ENCODE measurements at places on chromosomes 5 and 9. TPM values are rescaled to one million over a fixed set of nuclear protein-coding genes. Genes with fewer than 3 reads are reported as not detected.

Gene NUP214
- total RNA-seq: 28.5 TPM

Gene SLC46A2
- total RNA-seq: not detected

Gene PCDHA12
- 18.7 TPM for total RNA-seq

Gene FOXD4
- 0.30 TPM for total RNA-seq

Gene FEM1C
- 24.6 TPM for total RNA-seq

Gene IL31RA
- total RNA-seq: 0.44 TPM

Gene SPATA31C1
- not detected for total RNA-seq

DNA sequence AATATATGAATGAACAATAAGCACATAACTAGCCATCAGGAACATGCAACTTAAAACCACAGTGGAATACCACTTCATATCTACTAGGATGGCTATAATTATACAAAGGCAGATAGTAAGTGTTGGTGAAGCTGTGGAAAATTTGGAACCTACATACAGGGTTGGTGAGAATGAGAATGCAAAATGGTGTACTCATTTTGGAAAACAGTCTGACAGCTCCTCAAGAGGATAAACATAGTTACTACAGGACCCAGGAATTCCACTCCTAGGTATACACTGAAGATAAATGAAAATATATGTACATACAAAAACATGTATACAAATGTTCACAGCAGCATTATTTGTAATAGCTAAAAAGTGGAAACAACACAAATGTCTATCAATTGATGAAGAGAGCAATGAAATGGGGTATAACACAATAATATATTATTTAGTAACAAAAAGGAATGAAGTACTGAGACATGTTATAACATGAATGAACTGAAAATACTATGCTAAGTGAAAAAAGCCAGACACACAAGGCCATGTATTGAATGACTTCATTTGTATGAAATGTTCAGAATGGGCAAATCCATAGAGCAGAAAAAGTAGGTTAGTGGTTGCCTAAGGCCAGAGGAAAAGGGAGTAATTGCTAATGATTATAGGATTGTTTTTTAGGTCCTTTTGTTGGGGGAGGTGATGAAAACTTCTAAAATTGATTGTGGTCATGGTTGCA lies 31.2 kb upstream of the CDK5RAP2 start:
- no peaks in the 10 kb centered on the region for H3K4me1 ChIP-seq
- DNase-seq: no peak
- no peaks in the 10 kb centered on the region for H3K36me3 ChIP-seq
- no peak overlapping the region for H3K27ac ChIP-seq

DNA sequence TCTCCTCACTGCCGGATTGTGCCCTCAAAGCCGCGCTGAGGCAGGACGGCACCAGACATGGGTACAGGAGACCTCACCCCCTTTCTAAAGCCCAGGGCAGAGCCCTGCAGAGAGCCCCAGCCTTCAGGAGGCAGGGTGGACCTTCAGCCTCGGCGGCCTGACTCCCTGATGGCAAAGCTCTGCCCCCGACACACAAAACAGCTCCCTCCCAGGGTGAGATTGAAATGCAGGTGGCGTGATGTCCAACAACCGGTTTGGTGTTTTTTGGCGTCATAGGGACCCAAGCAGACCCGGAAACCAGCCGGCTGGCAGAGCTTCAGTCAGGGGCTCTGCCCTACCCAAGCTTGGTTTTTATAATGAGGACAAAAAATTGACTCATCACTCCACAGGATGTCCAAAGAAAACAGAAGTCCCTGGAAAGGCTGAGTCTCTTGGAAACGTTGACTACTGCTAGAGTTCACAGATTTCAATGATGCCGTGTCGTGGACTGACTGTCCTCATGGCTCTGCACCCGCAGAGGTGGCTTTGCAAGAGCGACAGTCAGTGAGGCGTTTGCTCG lies 275.2 kb upstream of the IRX1 start:
- H3K4me3 ChIP-seq: no peak overlapping the region
- H3K4me1 ChIP-seq: peaks cover 5% of the 10 kb centered on the region
- H3K27me3 ChIP-seq: no peaks in the 10 kb centered on the region
- no peak for DNase-seq
- H3K27ac ChIP-seq: no peak overlapping the region

DNA sequence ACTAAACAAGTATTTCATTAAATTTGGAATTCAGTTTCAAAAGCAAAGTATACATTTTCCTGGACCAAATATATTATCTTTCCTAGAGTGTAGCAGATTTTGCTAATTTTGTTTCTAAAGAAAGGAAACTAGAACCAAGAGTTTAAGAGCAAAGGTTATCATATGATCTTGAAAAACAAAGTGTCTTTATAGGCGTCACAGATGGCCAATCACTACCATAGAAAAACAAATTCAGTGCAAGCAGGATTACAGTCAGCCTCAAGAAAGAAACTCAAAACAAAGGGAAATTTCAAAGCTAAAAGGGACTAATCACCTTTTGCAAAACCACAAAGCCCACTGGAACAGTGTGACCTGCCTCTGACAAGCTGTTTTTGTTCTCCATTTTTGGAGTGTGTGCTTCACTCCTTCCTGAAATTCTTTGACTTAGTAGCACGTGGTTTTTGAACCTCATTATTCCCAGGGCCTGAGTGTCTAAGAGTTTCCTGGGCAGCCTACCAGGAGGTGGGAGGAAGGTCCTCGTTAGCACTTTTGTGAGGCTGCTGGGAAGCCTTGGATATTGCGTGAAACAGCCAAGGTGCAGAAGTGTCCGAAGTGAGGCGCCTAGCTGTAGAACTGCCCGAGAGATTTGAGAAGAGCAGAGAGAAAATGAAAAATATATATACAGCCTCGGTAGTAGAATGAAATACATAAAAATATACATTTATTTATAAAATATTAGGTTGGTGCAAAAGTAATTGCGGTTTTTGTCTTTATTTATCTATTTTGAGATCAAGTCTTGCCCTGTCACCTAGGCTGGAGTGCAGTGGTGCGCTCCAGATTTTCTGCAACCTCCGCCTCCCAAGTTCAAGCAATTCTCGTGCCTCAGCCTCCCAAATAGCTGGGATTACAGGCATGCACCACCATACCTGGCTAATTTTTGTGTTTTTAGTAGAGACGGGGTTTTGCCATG lies 246.1 kb downstream of the MARCHF11 start:
- no peaks in the 10 kb centered on the region for H3K27me3 ChIP-seq
- no peak for DNase-seq
- H3K4me3 ChIP-seq: no peak overlapping the region
- H3K27ac ChIP-seq: no peak overlapping the region
- no peaks in the 10 kb centered on the region for H3K4me1 ChIP-seq
- no peaks in the 10 kb centered on the region for H3K36me3 ChIP-seq

DNA sequence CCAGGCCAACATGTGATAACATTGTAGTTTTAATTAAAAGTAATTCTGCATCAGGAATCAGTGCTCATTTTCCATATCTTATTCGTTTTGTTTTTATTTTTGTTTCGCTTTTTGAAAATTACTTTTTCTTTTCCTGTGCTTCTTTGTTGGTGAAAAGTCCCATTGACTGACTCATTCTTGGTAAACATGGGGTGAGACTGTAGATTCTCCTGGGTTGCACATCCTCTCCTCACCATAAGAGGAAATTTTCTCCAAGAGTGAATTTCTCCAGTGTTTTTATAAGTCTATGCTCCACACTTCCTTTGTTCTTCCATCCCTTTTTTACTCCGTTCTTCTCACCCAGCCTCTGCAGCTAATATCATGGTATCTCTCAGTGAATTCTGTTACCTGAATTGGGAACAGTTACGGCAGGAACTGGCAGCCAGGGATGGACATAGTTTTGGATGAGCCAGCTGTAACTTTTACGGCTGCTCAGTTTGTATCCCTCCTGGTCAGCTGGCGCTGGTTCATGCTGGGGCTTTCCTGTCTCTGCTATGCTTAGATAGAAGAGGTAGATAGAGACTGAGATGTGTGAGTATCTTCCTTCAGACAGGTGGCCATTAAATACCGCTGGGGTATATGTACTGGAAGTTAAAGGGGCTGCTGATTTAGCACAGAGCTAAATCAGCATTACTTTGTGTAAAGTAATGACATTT lies 80.0 kb downstream of the MAN2A1 start:
- no peak overlapping the region for H3K4me3 ChIP-seq
- no peak overlapping the region for H3K27ac ChIP-seq
- no peaks in the 10 kb centered on the region for H3K36me3 ChIP-seq

DNA sequence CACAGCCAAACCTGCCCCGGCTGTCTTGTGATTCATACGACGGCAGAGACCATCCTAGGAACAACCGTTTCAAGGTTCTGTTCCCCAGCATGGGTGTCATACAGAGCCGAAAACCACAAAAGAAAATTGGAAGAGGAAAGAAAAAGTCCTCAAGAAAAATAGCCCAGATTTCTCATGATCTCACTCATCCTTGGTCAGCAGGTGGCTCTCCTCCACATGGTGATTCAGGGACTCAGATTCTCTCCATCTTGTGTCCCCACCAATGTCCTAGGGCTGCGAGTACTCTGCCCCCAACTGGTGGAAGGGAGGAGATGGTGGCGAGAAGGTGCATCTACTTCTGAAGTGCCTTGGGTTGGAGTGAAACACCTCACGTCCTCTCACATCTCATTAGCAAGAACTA lies 25.6 kb downstream of the PDZD2 start:
- no peak overlapping the region for H3K27ac ChIP-seq
- no peaks in the 10 kb centered on the region for H3K4me1 ChIP-seq
- H3K27me3 ChIP-seq: no peaks in the 10 kb centered on the region
- DNase-seq: no peak
- no peak overlapping the region for H3K4me3 ChIP-seq

- H3K27ac ChIP-seq: peak overlapping the region; percentile 87
- H3K36me3 ChIP-seq: no peaks in the 10 kb centered on the region
Measured at GRCh38 chr9:134436911-134437310, 110.7 kb downstream of the RXRA start.

DNA sequence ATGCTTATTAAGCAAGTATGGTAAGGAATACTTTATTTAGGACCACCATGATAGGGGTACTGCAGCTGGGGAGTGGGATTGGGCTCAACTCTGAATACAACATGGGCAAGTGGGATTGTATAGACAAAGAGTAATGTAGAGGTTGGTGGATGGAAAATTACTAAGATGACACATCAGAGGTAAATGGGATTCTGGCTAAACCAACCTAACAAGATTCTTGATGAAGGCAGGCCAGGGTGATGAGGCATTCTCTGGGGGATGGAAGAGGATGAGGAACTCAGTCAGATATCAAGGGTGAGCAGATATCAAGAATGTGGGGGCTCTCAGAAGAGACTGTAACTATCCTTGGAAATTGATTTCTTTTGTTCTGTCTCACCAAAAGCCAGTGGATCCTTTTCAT lies 107.2 kb downstream of the NMUR2 start:
- no peak for DNase-seq
- no peak overlapping the region for H3K27ac ChIP-seq
- no peaks in the 10 kb centered on the region for H3K4me1 ChIP-seq
- H3K36me3 ChIP-seq: no peaks in the 10 kb centered on the region

GRCh38 chr5:93273176-93273575 lies 307.8 kb downstream of the NR2F1-AS1 start:
- no peaks in the 10 kb centered on the region for H3K27me3 ChIP-seq
- H3K4me3 ChIP-seq: no peak overlapping the region
- DNase-seq: no peak
- no peak overlapping the region for H3K27ac ChIP-seq
- H3K36me3 ChIP-seq: no peaks in the 10 kb centered on the region

- no peaks in the 10 kb centered on the region for H3K4me1 ChIP-seq
- DNase-seq: no peak
- no peak overlapping the region for H3K27ac ChIP-seq
- peaks cover 25% of the 10 kb centered on the region for H3K27me3 ChIP-seq
Measured at GRCh38 chr5:96440185-96440538, 7.1 kb upstream of the PCSK1 start.

GRCh38 chr9:117013440-117013995 lies 326.4 kb downstream of the TRIM32 start:
- H3K4me1 ChIP-seq: no peaks in the 10 kb centered on the region
- no peak overlapping the region for H3K4me3 ChIP-seq
- H3K27ac ChIP-seq: no peak overlapping the region
- no peaks in the 10 kb centered on the region for H3K27me3 ChIP-seq

DNA sequence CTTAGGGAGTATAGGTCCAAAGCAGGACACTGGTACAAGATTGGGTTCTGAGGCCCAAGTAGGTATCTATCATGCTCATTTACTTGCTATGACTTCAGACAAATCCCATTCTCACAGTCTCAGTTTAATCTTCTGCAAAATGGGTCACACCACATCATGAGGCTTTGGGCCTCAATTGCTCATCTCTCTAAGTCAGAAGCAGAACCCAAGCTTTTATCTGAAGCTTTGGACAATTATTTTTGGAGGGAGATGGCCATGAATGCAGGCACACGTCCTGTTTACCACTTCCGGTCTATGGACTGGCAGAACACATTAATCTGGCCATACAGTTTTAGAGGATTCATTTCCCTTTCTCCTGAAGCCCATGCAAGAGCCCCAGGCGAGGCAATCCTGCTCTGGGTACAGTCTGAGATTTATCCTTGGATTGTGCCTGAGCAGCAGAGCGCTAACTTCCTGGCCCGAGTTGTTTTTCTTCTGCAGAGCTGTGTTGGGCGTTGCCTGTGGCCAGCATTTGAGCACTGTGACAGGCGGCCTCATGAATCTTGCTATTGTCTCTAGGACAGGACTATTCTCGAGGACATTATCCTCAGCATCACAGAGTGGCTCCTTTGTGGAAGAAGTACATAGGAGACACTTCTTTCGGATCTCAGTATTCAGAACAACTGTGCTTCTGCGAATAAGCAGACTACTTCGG lies 16.1 kb downstream of the SLC22A4 start:
- no peak overlapping the region for H3K4me3 ChIP-seq
- DNase-seq: no peak
- peaks cover 10% of the 10 kb centered on the region for H3K4me1 ChIP-seq
- H3K27ac ChIP-seq: no peak overlapping the region
- H3K36me3 ChIP-seq: no peaks in the 10 kb centered on the region

DNA sequence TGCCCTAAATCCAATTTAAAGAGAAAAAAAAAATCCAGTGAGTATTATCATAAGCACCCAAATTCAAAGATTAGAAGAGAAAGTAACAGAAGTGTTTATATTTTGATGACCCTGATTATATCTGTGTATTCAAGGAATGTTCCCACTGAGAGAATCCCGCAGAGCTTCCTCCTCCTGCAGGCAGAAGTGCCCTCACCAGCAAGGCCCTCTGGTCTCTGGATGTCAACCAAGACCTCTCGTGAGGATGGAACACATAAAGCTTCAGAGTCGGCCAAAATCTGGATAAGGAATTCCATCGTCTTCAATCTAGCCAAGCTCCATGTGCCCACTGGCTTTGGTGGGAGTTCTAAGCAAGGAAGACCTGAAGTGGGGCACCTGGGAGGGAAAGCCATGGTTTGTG lies 18.1 kb downstream of the PTCH1 start:
- H3K4me3 ChIP-seq: no peak overlapping the region
- peaks cover 80% of the 10 kb centered on the region for H3K4me1 ChIP-seq
- no peak for DNase-seq
- H3K27me3 ChIP-seq: no peaks in the 10 kb centered on the region
- no peaks in the 10 kb centered on the region for H3K36me3 ChIP-seq
- peak overlapping the region; percentile 78 for H3K27ac ChIP-seq

GRCh38 chr9:136531186-136531903 lies 14.5 kb downstream of the NOTCH1 start:
- H3K36me3 ChIP-seq: no peaks in the 10 kb centered on the region
- no peak overlapping the region for H3K27ac ChIP-seq
- H3K4me3 ChIP-seq: no peak overlapping the region
- peaks cover 8% of the 10 kb centered on the region for H3K4me1 ChIP-seq

Measured in hepatocyte (in vitro differentiated cells).